ENCODE measurements at places on chromosomes 5 and 9.

GRCh38 chr5:34450338-34450737 is 205.8 kb upstream of the RAI14 start:
- no peak for DNase-seq

- DNase-seq, result no peak
Observed at GRCh38 chr5:166561759-166562158, 1729.7 kb upstream of the WWC1 start.

GRCh38 chr5:77761606-77762005 is 14.5 kb downstream of the TBCA start:
- no peak for DNase-seq

GRCh38 chr5:140764177-140764973 is 21.6 kb upstream of the PCDHA1 start:
- no peak for DNase-seq

Measured in right lung (tissue), 10 donors.